ENCODE measurements at places on chromosomes 7 and 10.

GRCh38 chr7:128938544-128939074 is 882 bp downstream of the IRF5 start:
- DNase-seq, result no peak

DNA sequence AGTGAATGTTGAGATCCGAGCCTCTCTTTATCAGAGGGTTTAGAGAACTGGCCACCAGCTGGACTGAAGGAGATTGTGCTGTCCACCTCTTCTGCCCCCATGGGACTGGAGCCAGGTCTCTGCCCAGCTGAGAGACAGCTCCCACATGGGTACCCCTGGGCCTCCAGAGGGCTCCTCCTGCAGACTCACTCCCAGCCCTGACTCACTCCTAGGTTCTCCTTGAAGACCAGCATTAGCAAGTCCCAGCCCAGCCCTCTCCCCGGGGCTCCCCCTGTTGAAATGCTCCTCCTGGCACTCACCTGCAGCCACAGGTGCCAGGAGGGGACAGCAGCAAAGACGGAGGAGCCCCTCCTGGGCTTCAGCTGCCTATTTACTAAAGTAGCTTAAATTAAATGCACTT is 126.9 kb downstream of the CXCL12 start:
- no peak for DNase-seq

GRCh38 chr7:19455623-19456022 is 253.2 kb downstream of the POLR1F start:
- DNase-seq, result no peak

DNA sequence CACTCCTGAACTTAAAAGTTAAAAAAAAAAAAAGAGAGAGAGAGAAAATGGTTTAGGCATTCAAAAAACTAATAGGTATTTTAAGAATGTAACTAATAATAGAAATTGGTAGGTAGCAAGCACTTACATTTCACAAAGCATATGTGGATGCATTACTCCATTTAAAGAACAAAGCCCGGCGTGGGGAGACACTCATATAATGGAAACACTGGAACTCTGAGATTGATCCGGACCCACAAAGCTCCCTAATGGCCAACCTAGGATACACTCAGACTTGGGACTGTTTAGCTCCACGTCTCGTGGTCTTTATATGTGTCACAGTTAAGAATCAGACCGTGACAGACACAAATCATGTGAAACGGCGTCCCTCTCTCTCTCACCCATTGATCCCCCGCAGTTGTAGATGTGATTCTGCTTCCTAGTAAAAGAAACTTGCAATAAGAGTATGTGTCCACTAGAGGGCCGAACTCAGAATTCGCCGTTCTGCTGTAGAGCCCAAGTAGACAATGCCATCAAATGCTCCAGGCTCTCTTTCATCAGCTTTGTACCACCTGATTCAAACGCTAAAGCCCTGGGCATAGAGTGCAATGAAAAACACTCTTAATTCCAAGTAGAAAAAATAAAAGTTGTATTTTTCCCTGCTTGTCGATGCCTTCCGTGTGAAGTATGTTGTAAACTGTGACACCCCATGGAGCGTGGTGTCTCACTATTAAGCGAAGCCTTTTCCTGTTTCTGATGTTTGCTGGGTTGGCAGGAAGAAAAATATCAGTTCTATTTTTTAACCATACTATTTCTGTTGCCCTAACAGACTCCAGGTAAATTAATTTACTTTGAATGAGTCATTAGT is 429.0 kb upstream of the MTPN start:
- DNase-seq, result peak; percentile 35

GRCh38 chr7:66380272-66380888 is 175.2 kb downstream of the TPST1 start:
- no peak for DNase-seq

- DNase-seq, result no peak
Measured at GRCh38 chr7:37942934-37943610, 22.6 kb downstream of the EPDR1 start.

- peak; percentile 68 for DNase-seq
Measured at GRCh38 chr7:149310113-149310836, 48.3 kb downstream of the ZNF783 start.

GRCh38 chr7:116986611-116987565 is 33.6 kb downstream of the ST7 start:
- DNase-seq, result peak; percentile 35

GRCh38 chr7:46352004-46352954 is 431.2 kb upstream of the IGFBP3 start:
- peak; percentile 78 for DNase-seq

- DNase-seq, result peak; percentile 72
Measured at GRCh38 chr7:4791738-4792536, 16.5 kb downstream of the AP5Z1 start.

DNA sequence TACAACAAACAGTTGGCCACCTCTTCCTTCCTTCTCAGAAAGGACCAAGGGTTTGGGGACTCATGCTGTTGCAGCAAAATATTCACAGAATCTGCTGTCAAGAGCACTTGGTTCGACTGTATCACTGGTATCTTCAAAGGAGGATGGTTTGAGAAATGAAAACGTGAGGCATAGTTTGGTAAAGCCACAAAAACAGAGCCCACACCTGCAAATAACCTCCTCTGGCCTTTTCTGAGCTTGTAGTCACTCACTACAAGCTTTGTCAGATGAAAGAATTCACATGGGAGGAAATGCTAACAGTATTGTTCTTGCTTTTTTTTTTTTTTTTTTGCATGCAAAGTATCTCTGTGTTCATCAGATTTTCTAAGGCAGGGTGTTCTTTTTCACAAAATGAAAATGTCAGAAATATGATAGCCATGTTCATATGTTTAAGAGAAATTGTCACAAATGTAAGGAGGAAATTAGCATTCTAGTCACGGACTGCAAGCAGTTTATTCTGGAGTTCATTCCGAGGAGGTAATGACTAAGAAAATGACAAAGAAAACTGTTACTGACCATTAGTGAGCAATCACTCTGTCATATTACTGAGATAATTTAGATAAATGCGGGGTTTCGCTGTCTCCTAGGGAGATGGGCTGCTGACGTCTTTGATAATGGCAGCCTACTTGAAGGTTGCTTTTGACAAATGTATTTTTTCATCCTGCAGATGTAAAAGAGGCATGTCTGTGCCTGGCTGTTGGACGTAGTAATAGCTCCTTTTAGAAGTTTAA is 117.8 kb upstream of the MYO3A start:
- no peak for DNase-seq

DNA sequence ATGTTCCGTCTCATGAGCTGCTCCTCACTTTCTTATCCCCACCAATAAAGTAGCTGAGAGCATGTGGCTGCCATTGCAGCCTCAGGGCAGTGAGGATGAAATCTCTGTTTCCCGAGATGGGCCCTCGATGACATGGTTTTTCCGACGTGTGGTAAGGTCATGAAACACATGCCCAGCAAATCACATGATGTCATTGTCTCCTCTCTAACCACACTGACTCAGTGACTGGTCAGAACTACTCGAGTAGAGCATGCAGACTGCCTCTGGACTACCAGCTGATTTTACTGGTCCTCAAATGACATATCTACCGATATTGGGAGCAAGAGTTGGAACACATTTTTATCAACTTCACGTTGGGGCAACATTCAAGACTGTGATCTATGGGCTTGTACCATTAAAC is 786.1 kb downstream of the CNTNAP2 start:
- DNase-seq, result no peak

DNA sequence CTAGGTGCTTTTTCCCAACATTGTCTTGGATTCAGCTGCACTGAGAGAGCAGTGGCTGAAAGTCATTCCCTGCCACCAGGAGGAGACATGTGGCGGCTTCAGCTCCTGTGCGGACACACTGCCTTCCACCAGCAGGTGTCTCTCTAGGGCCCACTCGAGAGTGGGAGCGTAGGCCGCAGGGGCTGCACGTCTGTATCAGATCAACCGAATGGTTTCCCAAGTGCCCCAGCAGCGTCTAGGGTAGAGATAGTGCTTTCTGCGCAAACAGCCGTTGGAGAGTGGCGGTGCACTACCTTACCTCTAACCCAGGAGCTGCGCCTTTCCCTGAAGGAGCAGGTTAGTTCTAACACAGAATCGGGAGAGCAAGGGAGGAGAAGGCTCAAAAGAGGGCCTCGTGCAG is 31.7 kb downstream of the PAPOLB start:
- peak; percentile 53 for DNase-seq

DNA sequence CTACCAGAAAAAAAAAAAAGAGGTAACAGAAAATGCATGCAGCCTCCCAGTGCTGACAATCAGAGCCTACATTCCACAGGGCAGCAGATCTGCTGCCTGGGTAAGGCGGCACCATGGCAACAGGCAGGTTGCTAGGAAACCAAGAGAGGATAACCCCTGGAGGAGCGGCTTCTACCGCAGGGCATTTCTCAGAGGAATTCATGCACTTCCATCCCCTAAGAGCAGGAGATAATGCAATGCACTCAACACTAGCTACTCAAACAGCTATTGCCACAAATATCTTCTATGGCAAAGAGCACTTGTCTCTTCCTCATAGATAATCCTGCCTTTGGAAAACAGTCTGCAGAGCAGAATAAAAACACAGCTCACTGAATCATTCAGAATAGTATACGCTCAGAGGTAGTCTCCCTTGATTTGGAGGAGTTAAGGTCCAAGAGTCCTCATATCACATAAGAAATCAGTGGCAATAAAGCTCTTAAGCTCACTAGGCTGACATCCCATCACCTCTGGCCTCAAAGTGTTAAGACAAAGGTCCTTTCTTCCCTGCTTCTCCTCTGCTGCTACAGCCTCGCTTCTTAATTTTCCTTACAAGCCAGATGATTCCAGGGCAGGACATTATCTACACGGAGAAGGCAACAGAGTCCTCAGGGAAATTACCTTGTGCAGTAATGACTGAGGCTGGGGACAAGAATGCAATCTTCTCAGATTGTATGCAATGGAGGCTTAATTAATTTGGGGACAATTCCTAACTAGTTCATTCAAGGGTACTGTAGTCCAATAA is 10.7 kb downstream of the PSAP start:
- DNase-seq, result peak; percentile 96

- no peak for DNase-seq
Measured at GRCh38 chr7:72403458-72404076, 8.6 kb downstream of the CALN1 start.

- no peak for DNase-seq
Measured at GRCh38 chr7:132152131-132152889, 424.0 kb downstream of the PLXNA4 start.

DNA sequence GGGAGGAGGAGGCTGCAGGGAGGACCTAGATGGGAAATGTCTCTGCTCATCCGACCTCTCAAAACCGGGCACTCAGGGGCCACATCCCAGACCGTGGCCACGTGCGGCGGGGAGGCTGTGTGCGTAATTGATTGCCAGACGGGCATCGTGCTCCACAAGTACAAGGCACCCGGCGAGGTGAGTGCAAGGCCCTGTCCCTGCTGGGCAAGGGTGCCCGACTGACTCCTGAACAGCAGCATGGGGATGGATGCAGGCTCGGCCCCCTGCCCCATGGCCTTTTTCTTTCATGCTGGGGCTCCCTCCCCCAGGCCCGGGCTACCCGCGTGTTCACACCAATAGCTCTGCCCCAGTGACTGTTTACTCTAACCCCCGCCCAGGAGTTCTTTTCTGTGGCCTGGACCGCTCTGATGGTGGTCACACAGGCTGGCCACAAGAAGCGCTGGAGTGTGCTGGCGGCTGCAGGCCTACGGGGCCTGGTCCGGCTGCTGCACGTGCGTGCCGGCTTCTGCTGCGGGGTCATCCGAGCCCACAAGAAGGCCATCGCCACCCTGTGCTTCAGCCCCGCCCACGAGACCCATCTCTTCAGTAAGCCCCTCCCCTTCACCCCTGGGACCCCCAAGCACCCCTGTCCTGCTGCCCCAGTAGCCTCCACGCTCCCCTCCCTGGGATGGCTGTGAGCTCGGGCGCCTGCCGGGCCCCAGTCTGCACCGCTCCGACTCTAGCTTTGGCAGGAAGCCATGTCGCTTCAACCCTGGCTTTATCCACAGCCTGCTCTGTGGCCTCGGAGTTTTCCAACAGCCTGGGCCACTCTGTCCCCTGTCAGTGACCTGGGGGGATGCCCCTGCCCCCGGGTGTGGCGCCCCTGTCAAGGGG is 3.9 kb downstream of the LRWD1 start:
- DNase-seq, result no peak

GRCh38 chr7:70631718-70632117 is 500.2 kb upstream of the GALNT17 start:
- DNase-seq, result no peak

DNA sequence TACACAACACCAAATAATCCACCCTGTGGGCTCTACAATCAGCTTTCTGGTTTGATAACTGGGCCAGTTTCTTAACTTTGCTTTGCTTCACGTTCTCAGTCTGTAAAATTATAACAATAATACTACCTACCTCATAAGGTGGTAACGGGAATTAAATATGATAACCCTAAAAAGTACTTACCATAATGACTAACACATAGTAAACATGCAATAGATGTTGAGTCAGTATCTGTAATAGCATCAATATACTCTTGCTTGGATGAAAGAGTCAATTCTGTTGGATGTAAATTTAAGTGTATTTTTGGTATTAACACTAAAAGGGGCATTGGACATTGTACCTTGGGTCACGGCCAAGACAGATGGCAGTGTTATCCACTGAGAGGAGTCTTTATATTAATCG is 160.5 kb downstream of the FOXP2 start:
- DNase-seq, result no peak

- DNase-seq, result no peak
Measured at GRCh38 chr10:97000487-97001182, 168.5 kb downstream of the LCOR start.

- DNase-seq, result no peak
Measured at GRCh38 chr10:36683421-36683820, 442.0 kb upstream of the ANKRD30A start.

DNA sequence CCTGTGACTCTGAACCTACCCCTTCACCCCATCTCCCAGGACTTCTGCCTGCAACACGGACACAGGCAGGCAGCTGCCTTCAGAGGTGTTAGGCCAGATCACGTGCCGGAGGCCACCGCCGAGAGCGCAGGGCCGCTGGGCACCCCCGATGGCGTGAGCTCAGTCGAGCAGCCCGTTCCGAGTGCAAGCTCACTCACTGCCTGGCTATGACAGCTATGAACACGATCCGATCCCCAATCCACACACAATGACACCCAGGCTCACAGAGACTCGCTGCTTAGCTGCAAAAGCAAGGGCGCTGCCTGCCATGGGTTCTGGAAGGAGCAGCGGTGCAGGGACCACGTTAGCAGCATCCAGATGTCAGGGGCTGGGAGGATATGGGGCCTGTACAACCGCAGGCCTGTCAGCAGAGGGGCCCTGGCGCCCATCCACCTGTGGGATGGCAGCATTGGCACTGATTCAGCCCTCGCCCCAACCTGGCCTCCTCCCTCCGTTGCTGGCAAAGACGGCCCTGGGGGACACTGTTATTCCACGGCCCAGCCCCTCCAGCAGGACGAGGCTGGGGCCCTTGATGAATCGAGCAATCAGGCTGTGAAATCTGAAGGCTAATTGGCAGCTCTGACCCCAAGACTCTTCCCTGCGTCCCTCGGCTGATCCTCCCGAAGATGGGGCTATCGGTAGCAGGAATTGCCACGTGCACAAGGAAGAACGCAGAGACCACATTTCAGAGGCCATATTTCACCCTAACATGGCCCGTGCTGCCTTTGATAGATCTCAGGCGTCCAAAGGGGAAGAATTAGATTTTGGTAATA is 230.1 kb downstream of the ELFN1 start:
- DNase-seq, result no peak

GRCh38 chr10:101718690-101719275 is 23.8 kb upstream of the FBXW4 start:
- DNase-seq, result no peak

Measured in fibroblast of skin of right quadriceps (primary cell).